ENCODE measurements at places on chromosomes 11 and 22. TPM values are rescaled to one million over a fixed set of nuclear protein-coding genes. Genes with fewer than 3 reads are reported as not detected.

The PNPLA2 gene
- 347 TPM for total RNA-seq

The WNT7B gene
- total RNA-seq: not detected

The F2 gene
- not detected for total RNA-seq

The SUSD2 gene
- 0.57 TPM for total RNA-seq

The DDI1 gene
- not detected for total RNA-seq

The OR52E5 gene
- not detected for total RNA-seq

The RASL10A gene
- 1.6 TPM for total RNA-seq

The OR5AN1 gene
- total RNA-seq: not detected

The ABCC8 gene
- total RNA-seq: 1.7 TPM

The RAB36 gene
- total RNA-seq: 0.19 TPM

The OR52A1 gene
- not detected for total RNA-seq

The NCAM1 gene
- total RNA-seq: 318 TPM

The LARGE2 gene
- total RNA-seq: not detected

The UBQLN3 gene
- total RNA-seq: not detected

The PTGDR2 gene
- 0.35 TPM for total RNA-seq

The NAALAD2 gene
- total RNA-seq: 1.1 TPM

The PRRG4 gene
- 0.82 TPM for total RNA-seq

The TECTA gene
- total RNA-seq: 1.1 TPM

The BATF2 gene
- total RNA-seq: 2.7 TPM

The POTEH gene
- not detected for total RNA-seq

The PATE4 gene
- not detected for total RNA-seq

The SCGB1D2 gene
- total RNA-seq: 1.8 TPM

The SLC22A8 gene
- not detected for total RNA-seq

The UCP3 gene
- total RNA-seq: 1.4 TPM

The FAM180B gene
- not detected for total RNA-seq

The GAL3ST3 gene
- 4.1 TPM for total RNA-seq

The OR52E8 gene
- not detected for total RNA-seq

The PLAAT2 gene
- not detected for total RNA-seq

The MOB2 gene
- total RNA-seq: 46.9 TPM

The NADSYN1 gene
- total RNA-seq: 16.8 TPM

The NPAS4 gene
- not detected for total RNA-seq

The OR51A2 gene
- total RNA-seq: not detected

The E2F8 gene
- 3.7 TPM for total RNA-seq

The SCGB1D4 gene
- total RNA-seq: not detected

The APOA1 gene
- 33.4 TPM for total RNA-seq

The KCNK7 gene
- 1.2 TPM for total RNA-seq

The LAMTOR1 gene
- total RNA-seq: 103 TPM

The MAPK8IP2 gene
- total RNA-seq: 0.13 TPM

The MAP6 gene
- total RNA-seq: 3.7 TPM

The MYEOV gene
- not detected for total RNA-seq

The OR6A2 gene
- not detected for total RNA-seq

The TMEM45B gene
- not detected for total RNA-seq

The C11orf16 gene
- total RNA-seq: 0.21 TPM

The SLC29A2 gene
- 9.9 TPM for total RNA-seq

The PRAME gene
- 0.49 TPM for total RNA-seq

The HPX gene
- total RNA-seq: not detected

The APOA4 gene
- total RNA-seq: 0.28 TPM

The CABP4 gene
- 0.66 TPM for total RNA-seq

The LRRC74B gene
- not detected for total RNA-seq

The CCDC15 gene
- total RNA-seq: 0.16 TPM

The GSTP1 gene
- 367 TPM for total RNA-seq

The PANX2 gene
- total RNA-seq: 0.15 TPM

The KRTAP5-10 gene
- total RNA-seq: not detected

The YPEL1 gene
- 1.5 TPM for total RNA-seq

The KREMEN1 gene
- 44.7 TPM for total RNA-seq

The OTOG gene
- total RNA-seq: not detected

The OR5A2 gene
- total RNA-seq: not detected

The P2RY2 gene
- 15.2 TPM for total RNA-seq
